ENCODE measurements at places on chromosomes 6 and 20. TPM values are rescaled to one million over a fixed set of nuclear protein-coding genes. Genes with fewer than 3 reads are reported as not detected.

Gene NR2E1
- not detected for total RNA-seq

Gene CRISP2
- total RNA-seq = not detected

Gene LCA5
- 0.92 TPM for total RNA-seq

Gene VAPB
- 29.5 TPM for total RNA-seq

Gene PRPH2
- total RNA-seq = 0.10 TPM

Gene TAAR6
- not detected for total RNA-seq

Gene BMP5
- total RNA-seq = not detected

Gene KCNG1
- total RNA-seq = 20.3 TPM

DNA sequence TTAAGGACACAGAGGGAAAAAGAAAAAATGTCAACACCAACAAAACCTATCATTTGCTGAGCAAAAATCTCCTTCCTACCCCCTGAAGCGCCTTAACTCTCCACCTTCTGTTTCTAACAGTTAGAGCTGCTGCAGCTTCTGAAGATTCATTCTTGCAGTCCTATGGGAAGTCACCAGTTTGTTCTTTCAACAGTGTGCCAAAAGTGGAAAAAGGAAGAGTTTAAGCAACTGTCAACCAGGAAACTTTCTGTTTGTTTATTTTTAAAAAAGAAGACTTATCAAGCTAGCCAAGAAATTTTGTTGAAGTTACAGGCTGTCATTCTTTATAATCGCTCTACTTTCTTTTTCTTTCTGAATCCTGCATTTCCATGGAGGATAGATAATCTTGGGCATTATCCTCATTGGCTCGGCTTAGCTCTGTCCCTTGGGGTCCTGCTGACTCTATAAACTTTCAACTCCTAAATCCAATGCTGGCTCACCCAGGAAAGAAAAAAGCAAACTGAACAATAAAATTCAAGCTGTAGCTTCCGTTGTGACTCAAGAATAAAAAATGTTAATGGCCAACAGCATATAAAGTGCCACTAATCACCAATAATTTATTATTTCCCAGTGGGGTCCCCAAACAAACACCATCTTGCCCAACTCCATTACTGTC lies 172.8 kb upstream of the CITED2 start:
- no peak overlapping the region for H3K27ac ChIP-seq
- no peaks in the 10 kb centered on the region for H3K4me1 ChIP-seq
- no peak for DNase-seq
- no peaks in the 10 kb centered on the region for H3K27me3 ChIP-seq
- H3K36me3 ChIP-seq = no peaks in the 10 kb centered on the region

DNA sequence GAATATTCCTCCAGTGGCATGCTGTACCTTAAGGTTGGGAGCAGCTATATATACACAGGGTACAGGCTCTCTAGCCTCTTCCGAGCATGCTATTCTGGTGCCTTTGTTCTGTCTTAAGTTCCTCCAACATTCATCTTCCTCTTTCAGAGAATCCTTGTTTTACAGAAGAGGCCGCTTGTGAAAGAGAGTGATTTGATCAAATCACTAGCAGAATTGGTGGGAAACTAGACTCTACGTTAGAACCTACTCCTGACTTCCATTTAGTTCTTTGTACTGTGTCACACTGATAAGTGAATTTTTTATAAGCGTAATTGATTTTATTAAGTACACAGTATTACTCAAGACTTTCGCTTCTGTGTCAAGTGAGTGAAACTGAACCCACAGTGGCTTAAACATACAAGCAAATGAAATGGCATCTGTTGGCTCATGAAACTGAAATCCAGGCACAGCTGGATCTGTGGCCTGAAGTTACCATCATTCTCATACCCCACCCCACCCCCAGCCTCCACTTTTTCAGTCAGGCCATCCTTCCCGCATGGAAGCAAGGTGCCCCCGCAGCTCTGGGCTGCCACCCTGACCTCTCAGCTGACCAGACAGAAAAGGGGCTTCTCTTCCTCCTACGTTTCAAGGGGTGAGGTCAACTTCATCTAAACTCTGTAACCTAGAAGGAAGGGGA lies 102.3 kb downstream of the RPP40 start:
- H3K4me1 ChIP-seq = peaks cover 25% of the 10 kb centered on the region
- H3K27ac ChIP-seq = peak overlapping the region; percentile 5
- no peak overlapping the region for H3K4me3 ChIP-seq
- no peak for DNase-seq
- no peaks in the 10 kb centered on the region for H3K27me3 ChIP-seq

DNA sequence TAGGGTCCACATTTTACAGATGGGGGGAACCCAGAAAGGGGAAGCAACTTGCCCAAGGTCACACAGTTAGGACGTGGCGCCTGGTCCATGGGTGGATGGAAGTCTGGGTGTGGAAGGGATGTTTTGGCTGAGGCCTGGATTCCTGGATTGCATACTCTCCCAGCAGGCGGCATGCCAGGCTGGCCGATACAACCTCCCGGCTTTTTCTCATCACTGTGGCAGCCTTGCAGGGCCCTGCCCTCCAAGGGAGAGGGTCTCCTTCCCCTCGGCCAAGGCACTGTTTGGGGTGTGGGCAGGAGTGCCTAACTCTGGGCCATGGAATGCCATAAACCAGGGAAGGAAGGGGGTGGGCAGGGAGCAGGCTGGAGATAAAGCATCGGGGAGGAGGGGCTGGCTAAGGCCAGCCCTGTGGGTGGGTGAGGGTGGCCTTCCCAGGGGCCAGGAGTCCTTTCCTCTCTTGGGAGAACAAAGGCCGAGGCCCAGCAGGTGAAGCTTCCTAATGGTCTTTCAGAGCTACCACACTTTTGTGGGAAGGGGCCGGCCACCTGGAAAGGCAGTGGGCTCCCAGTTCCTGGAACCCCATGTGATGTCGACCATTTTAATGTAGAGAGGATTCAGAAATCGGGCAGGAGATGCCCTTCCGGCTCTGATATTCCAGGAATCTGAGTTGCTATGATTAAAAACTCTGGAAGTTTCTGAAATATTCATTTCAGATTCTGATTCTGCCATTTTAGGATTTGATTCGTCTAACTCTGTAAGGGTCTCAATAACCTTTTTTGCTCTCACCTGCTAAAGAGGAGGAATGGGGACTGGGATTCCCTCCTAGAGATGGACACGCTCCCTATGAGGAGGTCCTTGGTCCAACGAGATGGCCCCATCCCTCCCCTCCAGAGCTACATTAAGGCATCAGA lies 4.2 kb downstream of the FOXS1 start:
- H3K4me3 ChIP-seq = no peak overlapping the region
- DNase-seq = no peak
- peaks cover 4% of the 10 kb centered on the region for H3K4me1 ChIP-seq

DNA sequence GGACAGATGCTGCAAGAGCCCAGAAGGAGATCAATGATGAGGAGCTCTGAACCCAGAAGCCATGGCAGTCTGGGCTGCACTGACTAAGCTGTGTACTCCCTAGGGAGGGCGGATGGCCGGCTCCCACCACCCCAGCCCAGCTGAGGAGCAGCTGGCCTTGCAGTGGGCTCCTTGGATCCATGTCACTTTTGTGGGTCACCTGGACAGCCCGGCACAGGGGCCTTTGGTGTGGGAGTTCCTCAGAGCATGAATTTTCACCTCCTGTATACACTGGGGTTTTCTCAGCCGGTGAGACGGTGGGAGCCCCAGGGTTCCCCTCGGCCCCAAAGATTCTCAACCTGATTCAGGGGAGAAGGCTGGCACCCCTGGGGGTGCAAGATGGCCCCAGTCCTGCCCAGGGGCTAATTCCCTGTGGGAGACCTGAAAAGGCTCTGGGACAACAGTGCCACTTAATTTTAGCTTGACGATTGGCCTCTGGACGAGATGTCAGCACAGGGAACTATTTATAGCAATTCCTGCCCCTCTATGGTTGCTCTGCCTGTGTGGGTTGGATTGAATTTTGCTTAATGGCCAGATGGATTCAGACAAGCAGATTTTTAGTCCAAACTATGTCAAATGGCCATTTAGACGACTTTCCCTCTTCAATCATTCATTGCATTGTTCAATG lies 121.6 kb upstream of the PMEPA1 start:
- no peaks in the 10 kb centered on the region for H3K36me3 ChIP-seq
- no peaks in the 10 kb centered on the region for H3K4me1 ChIP-seq
- H3K27me3 ChIP-seq = no peaks in the 10 kb centered on the region
- no peak overlapping the region for H3K27ac ChIP-seq

GRCh38 chr6:89694428-89694827 lies 55.9 kb upstream of the LYRM2 start:
- no peaks in the 10 kb centered on the region for H3K4me1 ChIP-seq
- no peak overlapping the region for H3K27ac ChIP-seq
- DNase-seq = no peak
- H3K4me3 ChIP-seq = no peak overlapping the region
- no peaks in the 10 kb centered on the region for H3K36me3 ChIP-seq
- no peaks in the 10 kb centered on the region for H3K27me3 ChIP-seq

GRCh38 chr6:163151212-163151611 lies 263.3 kb upstream of the QKI start:
- DNase-seq = no peak
- no peaks in the 10 kb centered on the region for H3K27me3 ChIP-seq
- H3K4me1 ChIP-seq = no peaks in the 10 kb centered on the region
- no peak overlapping the region for H3K4me3 ChIP-seq
- H3K27ac ChIP-seq = no peak overlapping the region
